Bronchial epithelial cell (primary cell): ENCODE measurements at places on chromosomes 6 and 20.

- DNase-seq = no peak
These were observed 107.9 kb downstream of the GPX5 start for GRCh38 chr6:28633445-28634215.

DNA sequence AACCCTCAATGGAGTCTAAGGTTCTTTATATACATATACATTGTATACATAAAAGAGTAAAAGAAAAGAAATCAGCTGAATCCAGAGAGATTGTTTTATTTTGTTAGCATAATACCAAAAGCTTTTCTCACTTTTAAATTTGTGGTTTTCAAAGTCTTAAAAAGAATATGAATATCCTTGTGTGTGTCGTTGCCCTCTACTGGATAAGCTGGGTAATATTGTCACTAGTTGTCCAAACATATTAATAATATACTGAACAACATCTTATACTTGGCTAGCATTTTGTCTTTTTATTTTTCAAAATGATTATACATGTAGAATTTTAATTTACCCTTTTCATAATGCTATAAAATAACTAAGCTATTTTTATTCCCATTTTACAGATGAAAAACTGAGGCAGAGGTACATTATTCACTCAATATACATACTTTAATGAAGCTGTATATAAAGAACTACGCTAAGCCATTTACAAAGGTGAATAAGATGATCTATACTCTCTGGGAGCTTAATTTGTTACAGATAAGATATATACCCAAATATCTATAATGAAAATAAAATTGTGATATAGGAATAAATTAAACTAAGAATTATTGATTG, 531.7 kb downstream of the TFAP2B start:
- peak; percentile 31 for DNase-seq

DNA sequence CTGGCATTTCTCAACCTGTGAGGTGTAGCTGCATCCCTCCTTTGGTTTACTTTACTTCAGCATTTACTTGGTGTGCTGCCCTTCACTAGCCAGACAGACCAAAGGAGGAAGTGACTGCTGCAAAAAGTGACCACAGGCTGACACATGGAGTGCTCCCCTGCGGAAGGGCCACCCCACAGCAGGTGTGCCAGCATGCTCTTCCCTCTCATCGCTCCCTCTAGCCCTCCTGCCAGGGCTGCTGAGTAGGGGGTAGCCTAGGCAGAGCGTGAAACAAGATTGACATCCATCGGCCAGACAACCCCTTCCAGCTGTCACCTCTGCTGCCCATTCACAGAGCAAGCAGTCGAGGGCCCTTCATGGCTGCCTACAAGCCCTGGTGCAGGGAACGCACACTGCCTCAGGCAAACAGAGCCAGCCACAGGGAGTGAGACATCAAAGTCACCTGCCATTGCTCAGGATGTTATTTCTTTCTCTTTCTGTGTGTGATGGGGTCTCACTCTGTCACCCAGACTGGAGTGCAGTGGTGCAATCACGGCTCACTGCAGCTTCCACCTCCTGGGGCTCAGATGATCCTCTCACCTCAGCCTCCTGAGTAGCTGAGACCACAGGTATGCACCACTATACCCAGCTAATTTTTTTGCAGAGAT, 102.0 kb upstream of the RPS6KA2 start:
- no peak for DNase-seq

DNA sequence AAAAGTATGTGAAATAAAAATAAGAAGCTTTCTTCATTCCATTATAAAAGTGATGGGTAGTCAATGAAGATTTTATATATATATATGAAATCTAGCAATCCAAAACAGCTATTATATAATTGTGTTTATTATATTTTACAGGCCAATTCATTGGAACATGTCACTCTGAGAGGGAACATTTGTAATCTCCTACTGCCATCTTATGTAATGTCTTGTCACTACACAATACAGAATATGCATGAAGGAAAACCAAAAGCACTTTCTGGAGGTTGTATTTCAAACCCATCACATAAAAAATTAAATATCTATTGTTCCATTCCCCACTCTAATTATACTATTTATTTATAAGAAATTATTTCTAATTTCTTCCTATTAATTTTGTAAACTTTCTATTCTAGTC, 31.5 kb upstream of the IRAK1BP1 start:
- DNase-seq = peak; percentile 34

- DNase-seq = peak; percentile 98
These were observed 83.4 kb upstream of the NEDD9 start for GRCh38 chr6:11315743-11316437.

DNA sequence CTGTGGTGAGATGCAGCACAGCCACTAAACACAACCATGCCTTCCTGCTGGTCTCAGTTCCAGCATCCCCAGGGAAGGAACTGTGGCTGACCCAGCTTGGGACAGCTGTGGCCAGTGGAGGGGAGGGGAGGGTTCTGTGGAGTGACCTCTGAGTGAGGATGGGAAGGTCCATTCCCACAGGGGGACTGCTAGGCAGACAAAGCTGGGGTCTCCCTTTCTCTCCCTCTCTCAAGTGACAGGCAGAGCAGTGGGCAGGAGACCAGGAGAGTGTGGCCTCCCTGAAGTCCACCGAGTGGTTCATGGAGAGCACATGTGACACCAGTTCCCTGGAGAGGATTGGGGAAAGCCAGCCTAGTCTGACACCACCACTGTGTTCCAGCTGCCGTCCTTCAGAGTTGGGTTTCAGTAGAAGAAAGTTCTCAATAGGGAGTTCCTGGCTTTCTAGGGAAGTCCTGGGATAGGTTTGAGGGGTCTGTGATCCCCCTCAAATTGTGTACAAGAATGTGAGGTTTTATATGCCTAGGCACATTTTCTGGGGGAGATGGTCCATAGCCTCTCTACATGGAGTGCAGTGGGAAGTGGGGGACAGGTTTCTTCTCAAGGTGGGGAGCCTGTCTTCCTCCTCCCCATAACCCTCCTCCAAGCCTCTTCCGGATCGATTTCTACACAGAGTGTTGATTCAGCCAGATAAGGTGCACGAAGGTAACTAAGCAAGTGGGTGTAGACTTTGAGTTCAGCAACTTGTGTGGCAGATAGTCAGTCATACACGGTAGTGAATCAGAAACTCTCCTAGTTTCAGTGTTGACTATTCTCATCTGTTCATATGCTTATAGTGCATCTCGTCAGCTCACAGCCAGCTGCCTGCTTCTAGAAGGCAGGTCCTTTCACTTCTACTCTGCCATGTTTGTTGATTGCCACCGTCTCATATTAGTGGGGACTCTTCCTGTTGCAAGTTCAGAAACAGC, 18.9 kb downstream of the MANBAL start:
- DNase-seq = peak; percentile 92
